ENCODE measurements at places on chromosomes 2 and 18.

DNA sequence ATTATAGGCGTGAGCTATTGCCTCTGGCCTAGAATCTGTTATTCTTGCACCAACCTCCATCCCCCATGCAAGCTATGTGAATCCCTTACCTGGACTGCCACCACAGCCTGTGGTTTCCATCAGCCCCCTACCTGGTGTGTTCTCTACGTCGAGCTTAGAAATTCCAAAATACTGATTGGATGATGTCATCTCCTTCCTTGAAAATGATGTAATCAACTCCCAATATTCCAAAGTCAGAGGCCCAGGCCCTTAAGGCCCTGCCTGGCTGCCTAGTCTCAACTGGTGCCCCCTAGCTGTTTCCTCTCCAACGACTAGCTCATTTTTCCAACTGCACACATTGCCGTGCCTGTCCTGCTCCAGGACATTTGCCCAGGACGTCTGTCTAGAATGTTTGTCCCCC lies 41.3 kb upstream of the GBX2 start:
- DNase-seq: peak; percentile 13

DNA sequence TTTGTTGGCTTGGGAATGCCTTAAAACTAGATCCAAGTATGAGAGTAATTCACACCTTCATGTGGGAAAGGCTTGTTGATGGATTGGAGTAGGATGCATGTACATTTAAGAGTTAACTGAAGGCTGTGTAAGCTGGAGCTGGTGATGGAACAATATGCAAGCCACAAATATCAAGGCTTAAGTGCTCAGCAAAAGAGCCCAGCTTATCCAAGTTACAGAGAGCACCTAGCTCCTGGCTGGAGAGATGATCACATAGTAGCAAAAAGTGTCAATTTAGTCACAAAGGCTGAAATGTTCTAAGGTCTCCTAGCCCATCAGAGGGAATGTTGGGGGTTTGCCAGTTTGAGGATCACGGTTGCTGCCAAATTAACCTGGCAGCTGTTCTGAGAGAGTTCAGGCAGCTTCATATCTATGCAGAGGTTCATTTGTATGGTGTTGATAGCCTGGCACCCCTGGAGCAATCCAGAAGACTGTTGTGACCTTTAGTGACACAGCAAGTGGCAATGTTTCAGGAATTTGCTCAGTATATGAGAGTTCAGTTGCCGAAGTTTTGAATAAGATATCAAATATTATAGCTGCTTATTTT lies 228.2 kb downstream of the DOK6 start:
- no peak for DNase-seq

GRCh38 chr2:205959521-205959920 lies 126.5 kb downstream of the INO80D start:
- no peak for DNase-seq

GRCh38 chr2:215728504-215729065 lies 284.8 kb downstream of the MREG start:
- DNase-seq: peak; percentile 95

- DNase-seq: peak; percentile 7
Observed at GRCh38 chr2:214591366-214591765, 180.5 kb downstream of the VWC2L start.

- DNase-seq: no peak
Observed at GRCh38 chr2:108920-109809, 62.9 kb upstream of the FAM110C start.

DNA sequence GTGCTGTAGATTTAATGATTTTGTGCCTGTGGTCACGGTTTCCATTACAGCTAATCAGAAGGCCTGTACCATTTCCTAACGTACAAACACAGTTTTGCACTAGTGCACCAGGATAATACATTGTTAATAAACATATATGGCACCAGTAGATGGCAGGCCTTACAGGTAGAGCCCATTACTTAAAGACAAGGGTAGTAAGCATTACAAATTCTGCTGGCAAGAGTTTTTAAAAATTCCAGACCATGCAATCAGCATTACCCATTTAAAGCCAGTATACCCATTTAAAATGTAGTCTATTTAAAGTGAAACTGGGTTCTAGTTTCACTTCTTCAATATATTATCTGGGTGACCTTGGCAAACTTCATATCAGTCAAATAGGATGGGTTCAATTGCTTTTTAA lies 224.2 kb downstream of the NUP35 start:
- no peak for DNase-seq

- DNase-seq: peak; percentile 37
Observed at GRCh38 chr18:32271672-32272208, 81.9 kb downstream of the MEP1B start.

- DNase-seq: no peak
Observed at GRCh38 chr2:144254342-144255235, 265.3 kb downstream of the ZEB2 start.

- no peak for DNase-seq
Observed at GRCh38 chr2:238562446-238562845, 135.7 kb downstream of the ASB1 start.

DNA sequence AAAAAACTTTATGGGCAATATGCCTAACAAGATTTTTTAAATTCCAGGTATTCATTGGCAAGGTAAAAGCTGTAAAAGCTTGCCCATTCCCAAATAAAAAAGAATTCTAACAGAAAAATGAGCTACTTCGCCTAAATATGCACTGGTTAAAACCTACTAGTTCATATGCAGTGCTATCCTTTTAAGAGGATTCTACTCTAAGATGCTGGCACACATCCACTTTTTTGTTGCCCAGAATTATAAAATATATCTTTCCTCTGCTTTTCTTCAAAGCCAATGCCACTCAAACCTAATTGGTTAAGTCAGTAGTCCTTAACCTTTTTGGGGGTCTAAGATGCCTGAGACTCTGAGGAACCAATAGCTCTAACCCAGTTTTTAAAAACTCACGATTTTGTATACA lies 3.2 kb downstream of the XPO1 start:
- no peak for DNase-seq

DNA sequence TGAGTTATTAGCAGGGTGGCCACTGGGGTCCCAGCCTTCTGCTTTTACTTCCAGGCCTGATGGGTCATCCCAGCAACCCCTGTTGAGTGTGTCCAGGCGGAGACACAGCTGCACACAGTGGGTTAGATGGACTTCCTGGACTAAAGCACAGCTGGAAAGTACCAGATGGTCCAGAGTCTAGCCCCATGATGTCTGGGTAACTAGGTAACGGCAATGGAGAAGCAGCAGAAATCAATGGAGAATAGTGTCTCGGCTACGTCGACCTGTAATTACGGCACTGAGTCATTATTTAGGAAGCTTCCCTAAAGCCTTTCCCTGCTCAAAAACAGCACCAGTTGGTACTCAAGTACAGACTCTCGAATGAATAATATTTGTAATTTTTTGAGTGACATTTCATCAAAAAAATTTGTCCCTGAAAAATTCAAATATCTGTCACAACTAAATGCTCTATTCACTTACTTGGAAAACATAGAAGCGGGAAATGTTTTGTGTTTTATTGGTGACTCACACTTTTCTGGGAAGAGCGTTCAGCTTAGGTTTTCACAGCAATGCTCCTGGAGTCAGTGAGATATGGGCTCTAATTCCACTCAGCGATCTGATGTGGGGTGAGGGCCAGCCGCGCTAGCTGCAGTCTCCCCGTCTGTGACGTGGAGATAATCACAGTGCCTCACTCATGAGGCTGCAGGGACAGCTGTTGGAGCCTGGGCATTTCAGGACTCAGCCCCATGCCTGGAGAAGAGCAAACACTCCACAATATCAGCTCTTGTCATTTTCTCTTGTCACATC lies 16.2 kb upstream of the ARL4C start:
- DNase-seq: peak; percentile 36

DNA sequence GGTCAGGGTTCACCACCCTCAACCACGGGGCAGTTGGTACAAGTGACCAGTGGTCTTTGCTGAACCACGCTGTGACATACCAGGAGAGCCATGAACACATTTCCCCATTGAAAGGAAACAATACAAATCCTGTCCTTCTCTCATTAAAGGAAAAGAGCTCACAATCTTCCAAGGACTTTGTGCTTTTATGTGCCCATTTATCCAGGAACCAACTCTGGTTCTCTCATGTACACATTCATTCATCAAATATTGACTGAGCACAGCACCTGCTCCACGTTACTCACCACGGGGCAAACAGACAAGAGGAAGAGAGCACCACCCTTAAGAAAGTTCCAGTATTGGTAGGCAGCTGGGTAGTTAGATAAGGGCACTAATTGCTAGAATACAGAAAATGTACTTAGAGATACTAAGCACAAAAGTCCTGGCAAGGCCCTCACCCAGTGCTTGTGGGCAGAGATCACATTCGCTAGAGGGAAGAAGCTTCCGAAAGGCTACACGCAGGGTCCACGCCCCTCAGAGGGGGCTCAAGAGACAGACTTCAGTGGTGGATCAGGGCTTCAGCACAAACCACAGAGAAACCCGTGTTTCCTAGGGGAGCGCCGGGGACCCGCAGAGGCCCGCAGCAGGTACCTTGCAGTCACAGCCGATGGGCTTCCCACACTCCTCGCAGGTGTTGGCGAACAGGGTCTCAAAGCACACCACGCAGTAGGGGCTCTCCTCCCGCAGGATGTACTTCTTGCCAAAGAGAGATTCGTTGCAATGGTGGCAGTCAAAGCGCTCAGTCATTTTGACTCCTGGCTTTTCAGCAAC lies 12.9 kb downstream of the FHL2 start:
- DNase-seq: no peak

GRCh38 chr2:105969552-105969951 lies 224.5 kb downstream of the UXS1 start:
- no peak for DNase-seq
